ENCODE measurements at places on chromosomes 13 and 19.

DNA sequence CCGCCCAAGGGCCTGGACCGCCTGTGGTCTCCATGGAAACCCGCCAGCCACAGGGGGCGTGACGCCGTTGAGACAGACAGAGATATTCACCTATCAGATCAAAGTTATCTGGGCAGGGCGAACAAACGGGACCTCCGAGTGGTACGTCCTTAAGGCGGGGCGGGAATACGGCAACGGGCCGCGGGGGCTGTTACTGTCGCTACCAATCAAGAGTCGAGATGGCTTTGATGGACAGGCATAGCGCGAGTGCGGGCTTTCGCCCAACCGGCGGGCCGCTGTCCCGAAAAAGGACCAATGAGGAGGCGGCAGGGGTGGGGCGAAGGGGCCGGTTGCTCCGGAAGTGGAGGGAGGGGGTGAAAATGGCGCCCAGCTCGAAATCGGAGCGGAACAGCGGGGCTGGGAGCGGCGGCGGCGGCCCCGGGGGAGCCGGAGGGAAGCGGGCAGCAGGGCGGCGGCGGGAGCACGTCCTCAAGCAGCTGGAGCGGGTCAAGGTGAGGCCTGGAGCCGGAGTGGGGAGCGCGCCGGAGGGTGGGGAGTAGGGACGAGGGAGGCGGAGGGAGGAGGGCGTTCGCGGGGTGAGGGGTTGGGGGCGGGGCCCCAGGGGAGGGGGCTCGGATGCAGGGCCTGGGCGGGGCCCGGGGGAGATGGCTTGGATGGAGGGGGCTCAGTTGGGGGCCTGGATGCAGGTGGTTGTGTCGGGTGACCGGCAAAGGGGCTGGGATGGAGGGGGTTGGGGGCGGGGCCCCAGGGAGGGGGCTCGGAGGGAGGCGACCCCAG is at the start of gene DCAF15:
Gene DCAF15, plus strand, starts transcription at position 356 of the 777 bp plus-strand sequence. Its CDS starts 4 bp downstream, at position 360.
- peak; percentile 99 for DNase-seq

- no peak for DNase-seq
Observed at GRCh38 chr13:50101590-50101989, 86.3 kb downstream of the KCNRG start.

GRCh38 chr19:58088521-58089052 is 9.4 kb downstream of the ZSCAN18 start:
- DNase-seq, result no peak

DNA sequence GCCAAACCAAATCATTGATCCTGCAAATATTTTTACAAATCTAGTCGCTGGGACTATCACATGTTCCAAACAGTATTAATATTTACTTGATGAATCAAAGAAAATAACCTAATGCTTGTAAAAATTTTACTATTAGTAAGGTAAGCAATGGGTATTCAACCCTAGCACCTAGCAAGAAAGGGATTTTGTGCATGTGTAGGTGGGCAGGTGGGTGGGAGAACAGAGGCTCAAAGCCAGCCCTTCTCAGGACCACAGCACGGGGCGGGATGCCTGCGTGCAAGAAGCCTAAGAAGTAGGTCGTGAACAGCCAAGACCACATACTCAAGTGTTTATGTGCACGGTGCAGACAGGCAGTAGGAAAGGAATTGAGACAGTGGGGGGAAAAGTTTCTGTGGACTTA is 26.6 kb downstream of the DOCK9 start:
- DNase-seq, result no peak

DNA sequence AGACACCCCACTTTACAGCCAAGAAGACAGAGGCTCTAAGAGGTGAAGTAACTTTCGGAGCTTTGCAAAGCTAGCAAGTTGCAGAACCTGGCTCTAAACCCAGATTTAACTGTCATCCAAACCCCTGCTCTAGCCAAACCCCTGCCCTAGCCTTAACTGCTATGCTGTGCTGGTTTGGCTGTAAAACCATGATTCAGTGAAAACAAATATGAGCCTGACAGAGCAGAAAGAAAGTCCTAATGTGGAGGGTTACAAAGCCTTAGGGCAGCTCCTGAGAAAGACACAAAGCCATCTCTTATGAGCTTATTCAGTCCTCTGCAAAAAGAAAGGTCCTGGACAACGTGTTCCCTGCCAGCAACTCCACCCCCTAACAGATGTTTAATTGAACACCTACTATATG is 172.8 kb downstream of the KATNAL1 start:
- DNase-seq, result no peak

- no peak for DNase-seq
Observed at GRCh38 chr19:44809577-44810233, 802 bp downstream of the BCAM start.

- DNase-seq, result no peak
Observed at GRCh38 chr13:110405597-110406450, 98.7 kb downstream of the COL4A2 start.

DNA sequence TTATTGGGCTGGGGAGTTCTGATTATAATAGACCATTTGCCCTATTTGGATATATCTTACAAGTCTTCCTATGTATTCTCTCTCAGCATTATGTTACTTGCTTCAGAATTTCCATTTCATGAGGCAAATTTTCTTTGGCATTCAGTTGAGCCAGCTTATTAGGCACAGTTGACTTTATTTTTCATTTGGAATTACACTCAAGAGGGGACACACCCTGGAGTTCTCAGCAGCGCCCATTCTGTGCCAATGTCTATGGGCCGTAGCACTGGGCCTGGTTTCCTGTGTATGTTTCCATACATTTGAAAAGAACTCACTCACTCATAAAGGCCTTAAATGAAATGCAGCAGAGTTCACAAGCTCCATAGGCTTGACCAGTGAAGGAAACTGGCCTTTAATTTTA is 138.5 kb downstream of the KLF12 start:
- no peak for DNase-seq

GRCh38 chr13:40362502-40362901 is 303.9 kb downstream of the FOXO1 start:
- DNase-seq, result no peak

GRCh38 chr19:42051166-42052115 is 18.6 kb downstream of the GRIK5 start:
- no peak for DNase-seq

- DNase-seq, result no peak
Observed at GRCh38 chr13:83819611-83820010, 62.7 kb downstream of the SLITRK1 start.

DNA sequence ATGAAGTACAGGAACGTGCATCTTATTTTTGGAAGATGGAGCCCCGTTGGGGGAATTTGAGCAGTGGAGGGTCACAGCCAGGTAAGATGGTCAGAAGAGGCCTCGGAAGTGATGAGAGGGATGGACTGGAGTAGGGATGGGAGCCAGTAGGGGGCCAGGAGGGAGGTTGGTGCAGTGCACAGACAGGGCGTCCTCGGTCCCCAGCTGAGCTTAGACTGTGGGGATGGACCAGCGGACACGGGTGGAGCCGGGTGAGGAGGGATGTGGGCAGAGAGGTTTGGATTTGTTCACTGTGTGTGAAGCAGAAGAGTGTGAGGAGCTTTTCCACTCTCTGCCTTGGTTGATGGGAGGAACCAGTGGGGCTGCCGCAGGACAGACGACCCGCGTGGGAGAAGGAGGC is 10.6 kb downstream of the RPS9 start:
- DNase-seq, result no peak

GRCh38 chr19:3094601-3095440 is 659 bp downstream of the GNA11 start:
- peak; percentile 34 for DNase-seq

GRCh38 chr19:52664461-52664860 is 26.3 kb upstream of the ZNF83 start:
- no peak for DNase-seq

GRCh38 chr13:31955741-31956140 is 75.8 kb upstream of the FRY start:
- no peak for DNase-seq

DNA sequence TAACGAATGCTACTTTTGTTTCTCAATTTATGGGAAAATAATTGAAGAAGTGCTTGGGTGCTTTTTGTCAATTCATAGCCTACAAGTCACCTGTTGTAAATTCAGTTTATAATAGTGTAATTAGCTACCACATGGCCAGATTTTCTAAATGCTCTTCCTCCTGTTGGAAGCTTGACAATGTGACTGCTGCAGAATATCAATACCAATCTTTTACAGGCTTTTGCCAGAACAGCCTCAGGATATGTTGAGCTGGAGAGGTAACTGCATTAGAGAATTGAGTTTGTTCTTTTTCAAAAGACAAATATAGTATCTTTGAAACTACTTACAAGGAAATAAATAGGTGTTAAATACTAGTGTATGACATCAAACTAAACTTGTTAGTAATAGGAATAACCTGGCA is 277.8 kb downstream of the POU4F1 start:
- DNase-seq, result no peak

- DNase-seq, result peak; percentile 56
Observed at GRCh38 chr19:49687566-49688316, 1.7 kb upstream of the ADM5 start.

DNA sequence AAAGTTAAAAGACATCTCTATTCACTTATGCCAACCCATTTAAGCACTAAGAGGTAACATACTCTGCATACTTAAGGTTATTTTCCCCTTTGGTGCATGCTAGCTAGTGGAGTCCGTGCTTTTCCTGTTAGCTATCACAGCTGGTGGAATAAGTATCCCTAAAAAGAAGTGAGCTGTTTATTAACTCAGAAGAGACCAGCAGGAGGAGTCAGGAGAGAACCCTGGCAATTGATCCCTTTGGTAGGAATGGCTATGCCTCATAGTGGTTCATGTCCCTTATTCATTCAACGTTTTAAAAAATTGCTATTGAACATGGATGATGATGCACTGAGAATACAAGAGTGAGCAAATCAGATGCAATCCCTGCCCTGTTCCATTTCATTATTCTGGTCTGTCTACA is 12.4 kb upstream of the NEK5 start:
- DNase-seq, result no peak

GRCh38 chr19:7007859-7008258 is 13.4 kb downstream of the MBD3L2B start:
- peak; percentile 40 for DNase-seq

DNA sequence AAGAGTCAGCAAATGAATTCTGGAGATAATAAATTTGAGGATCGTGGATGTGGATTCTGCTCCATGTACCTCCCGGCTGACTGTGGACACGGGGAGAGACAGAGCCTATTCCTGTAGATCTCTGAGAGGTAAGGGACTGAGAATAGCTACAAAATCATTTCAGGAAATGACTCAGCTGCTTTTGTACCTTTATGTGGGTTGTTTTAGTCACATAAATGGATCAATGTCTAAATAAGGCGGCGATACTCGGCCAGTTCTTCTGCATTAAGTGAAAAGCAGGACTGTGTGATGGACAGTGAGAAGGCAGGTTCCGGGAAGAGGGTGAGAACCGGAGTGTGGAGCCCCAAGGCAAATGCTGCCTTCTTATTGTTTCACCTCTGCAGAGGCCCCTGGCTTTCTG is 128.1 kb downstream of the EFNB2 start:
- DNase-seq, result no peak

- no peak for DNase-seq
Observed at GRCh38 chr13:20305587-20305986, 73.5 kb upstream of the GJB6 start.

- DNase-seq, result no peak
Observed at GRCh38 chr13:98458431-98458830, 118.5 kb downstream of the STK24 start.

GRCh38 chr19:49126575-49126974 is 7.2 kb downstream of the PPFIA3 start:
- no peak for DNase-seq

- no peak for DNase-seq
Observed at GRCh38 chr19:50181121-50181520, 18.0 kb upstream of the IZUMO2 start.

DNA sequence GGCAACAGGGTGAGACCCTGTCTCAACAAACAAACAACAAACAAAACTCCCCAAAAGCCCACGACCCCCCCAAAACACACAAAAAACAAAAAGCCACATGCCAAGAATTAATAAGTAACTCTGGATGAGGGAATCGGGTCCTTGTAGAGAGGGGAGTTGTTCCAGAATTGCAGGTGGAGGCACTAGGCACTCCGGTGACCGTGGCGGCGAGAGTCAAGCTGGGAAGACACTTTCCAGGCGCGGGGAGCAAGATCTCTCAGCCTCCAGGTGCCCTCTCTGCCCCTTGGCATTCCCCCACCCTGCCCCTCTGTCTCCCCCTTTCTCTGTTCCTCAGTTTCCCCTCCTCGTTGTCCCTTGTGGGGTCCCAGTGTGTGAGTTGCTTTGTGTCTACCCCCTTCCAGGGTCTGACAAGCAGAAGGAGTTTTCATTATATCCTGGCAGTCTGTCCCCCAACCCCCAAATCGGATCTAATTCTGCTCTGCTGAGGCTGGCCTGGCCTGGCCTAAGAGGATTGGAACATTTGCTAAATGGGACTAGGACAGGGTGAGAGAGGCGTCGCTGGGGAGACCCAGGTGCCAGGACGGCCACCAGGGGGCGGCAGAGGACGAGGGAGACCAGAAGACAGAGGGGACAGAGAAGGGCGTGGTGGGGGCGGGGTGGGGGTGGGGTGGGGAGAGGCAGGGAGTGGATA is 8.3 kb upstream of the CRX start:
- peak; percentile 84 for DNase-seq

DNA sequence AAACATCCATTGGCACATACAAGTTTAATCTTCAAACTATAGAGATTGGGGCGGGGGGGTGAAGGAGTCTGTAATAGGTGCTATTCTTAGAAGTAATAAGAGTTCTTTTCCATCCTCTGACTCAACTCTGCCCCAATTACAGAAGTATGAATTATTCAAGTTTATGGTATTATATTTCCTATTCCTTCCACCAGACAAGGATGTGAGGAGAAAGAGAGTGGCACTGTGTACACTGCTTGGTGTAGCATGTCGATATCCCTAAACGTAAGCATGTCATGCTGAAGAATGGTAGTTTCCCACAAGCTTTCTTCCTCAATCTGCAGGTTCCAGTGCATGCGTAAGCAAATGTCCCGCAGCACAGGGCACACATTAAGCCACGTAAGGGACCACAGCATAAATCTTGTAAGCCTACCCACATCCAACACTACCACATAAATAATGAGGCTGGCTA is 14.1 kb downstream of the BRD4 start:
- DNase-seq, result no peak

- DNase-seq, result no peak
Observed at GRCh38 chr13:49256841-49257240, 9.1 kb downstream of the CDADC1 start.

DNA sequence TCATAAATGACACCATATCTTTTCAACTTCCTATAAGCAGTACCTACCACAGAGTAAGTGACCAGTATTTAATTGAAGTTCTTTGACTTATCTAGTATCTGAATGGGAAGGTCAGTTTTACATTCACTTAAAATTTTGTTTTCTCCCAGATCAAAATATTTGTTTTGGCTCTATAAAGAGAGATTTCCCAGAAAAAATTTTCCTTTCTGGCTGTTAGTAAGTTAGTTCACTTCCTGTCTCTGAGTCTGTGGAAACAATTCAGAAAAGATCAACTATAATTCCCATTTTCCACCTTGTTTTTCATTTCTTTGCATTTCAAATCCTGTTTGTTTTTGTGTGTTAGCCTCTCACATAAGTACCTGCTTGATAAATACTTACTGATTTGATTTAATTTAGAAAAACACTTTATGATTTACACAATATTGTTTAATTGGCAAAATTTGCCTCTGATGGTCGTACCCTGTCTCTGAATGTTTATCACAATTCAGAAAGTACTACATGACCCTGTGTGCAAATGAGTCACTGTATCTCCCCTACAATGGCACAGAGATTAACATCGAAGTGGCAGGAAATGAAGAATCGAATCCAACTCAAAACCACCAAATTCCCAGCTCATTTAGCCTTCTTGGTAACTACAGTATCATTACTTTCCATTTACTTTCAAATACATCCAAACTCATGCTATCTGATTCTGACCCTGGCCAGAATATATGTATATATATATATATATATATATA is 15.4 kb upstream of the MED4 start:
- DNase-seq, result no peak

GRCh38 chr19:19049406-19049805 is 14.4 kb upstream of the SLC25A42 start:
- no peak for DNase-seq
